SK-N-SH treated with all-trans-retinoic acid at 6 μM for 48 hours (cell line): ENCODE measurements at places on chromosomes 6 and 20.

- no peak for ATAC-seq
Measured at GRCh38 chr20:58567437-58567836, 52.2 kb upstream of the APCDD1L start.

DNA sequence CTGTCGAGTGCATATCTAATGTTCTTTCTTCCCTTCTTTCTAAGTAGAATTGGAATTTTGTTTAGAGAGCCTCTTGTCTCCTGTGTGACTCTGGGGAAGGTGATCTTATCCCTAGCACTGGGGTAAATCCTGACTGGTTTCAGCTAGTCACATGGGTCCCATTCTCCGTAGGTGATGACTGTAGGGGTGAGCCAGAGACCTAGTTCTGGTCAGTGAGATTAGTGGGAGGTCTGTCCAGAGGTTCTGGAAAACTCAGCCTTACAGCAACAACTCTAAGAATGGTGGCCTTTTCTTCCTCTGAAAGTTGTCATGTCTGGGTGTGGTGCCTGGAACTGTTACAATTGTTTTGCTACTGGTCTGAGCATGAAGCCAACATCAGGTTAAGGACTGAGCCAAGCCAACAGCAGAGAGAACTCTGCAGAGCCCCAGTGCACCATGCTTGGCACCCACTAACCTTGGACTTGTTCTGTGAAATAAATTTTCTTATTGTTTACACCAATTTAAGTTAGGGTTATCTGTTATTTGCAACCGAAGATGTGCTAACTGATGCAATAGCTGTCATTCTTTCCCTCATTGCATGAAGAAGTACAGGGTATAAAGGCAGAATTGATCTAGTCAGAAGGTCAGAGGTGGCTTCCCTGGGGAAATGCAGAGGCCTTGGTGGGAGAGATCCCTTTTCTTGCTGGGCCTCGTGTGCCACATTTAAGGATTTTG lies 56.8 kb upstream of the TULP4 start:
- no peak for ATAC-seq

GRCh38 chr20:38199501-38200390 lies 34.7 kb upstream of the TGM2 start:
- ATAC-seq = no peak

GRCh38 chr6:144690666-144691065 lies 405.5 kb downstream of the UTRN start:
- no peak for ATAC-seq

DNA sequence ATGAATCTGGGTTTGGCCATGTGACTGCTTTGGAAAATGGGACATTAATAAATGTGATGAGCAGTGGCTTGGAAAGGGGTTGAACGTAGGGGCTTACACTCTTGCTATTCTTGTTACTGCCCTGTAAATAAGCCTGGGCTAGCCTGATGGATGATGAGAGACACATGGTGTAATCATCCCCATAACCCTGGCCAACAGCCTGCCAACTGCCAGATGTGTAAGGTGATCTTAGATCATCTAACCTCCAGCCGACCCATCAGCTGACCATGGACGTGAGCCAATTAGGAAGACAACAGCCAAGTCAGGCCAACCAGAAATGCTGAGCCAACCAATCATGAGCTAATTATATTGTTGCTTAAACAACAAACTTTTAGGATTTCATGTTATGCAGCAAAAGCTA lies 25.2 kb downstream of the FBXO30 start:
- ATAC-seq = no peak

GRCh38 chr6:90411292-90411781 lies 114.7 kb upstream of the BACH2 start:
- ATAC-seq = no peak

- ATAC-seq = no peak
Measured at GRCh38 chr6:17494919-17495318, 101.5 kb downstream of the CAP2 start.
